IPS-NIHi11 (cell line): ENCODE measurements at places on chromosomes 3 and 15.

DNA sequence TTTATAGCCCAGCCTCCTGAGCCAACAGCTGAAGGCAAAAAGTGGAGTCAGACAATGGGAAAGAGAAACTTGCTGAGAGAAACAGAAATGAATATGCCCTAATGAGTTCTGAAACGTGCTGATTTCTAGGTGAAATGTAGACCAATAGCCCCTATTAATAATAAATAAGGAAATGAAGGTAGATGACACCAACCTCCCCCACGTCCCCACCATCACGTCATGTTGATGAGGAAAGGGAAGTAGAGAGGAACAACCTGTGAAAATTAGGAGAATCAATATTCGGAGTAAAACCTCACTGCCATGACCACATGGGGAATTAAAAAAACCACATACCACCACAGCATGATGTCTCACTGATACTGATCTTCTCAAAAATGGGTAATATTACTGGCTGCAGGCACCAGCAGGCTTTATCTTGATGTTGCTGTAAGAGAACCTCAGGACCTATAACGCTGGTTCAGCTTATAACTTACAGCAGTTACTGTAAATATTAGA lies 64.0 kb downstream of the KAT2B start:
- no peak for DNase-seq

DNA sequence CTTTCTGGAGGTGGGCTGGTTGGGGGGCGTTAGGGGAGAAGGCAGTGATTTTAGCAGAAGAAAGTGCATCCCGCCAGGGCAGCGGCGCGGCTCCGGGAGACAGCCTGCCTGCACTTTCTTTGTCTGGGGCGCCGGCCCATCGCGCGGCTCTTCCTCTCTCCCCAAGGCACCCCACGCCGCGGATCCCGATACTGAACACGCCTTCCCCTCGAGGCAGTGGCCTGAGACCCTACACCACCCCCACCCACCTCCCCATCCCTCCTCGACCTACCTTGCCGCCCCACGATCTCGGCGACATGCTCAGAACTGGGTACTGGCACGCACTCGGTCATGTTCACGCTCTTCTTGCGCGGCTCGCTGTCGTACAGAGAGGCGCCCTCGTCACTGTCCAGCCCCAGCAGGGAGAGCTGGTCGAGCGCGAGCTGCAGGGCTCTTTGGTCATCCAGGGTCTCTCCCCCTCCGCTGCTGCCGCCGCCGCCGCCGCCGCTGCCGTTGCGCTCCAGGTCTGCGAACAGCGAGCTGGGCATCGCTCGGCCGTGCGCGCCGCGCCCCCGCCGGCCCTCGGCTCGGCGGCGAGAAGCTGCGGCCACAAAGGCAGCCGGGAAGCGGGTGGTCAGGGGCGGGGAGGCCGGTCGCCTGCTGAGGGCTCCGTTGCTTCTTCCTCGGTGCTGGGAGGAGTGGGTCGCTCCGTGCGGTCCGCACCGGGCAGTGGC lies 483 bp downstream of the MEX3B start:
- peak; percentile 38 for DNase-seq

DNA sequence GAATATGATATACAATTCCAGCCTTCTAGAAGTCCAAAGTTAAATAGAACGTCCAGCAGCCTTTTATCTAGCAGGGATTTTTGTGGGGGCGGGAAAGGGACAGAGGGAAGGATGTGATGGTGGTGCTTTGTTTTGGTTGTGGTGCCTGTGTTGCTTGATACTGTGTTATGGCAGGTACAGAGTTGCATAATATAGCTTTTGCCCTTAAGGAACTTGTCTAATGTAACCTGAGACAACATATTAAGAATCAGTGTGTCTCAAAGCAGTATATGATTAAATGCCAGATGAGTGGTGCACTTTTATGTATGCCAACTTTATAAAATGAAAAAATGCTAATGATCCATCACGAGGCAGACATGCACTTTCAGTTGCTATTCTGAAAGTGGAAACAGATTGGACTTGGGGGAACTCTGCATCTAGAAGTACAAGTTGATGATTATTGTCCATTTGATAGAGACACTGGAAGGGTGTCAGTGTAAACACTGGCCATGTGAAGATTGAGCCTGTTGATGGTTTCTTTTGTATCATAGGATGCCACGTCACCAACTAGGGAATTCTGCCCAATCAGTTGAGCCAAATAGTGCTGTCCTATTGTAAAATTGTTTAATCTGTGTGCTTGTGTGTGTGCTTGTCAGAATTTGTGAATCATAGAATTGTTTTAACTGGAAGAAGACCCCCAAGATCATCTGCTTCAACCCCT lies 23.0 kb downstream of the NEO1 start:
- DNase-seq, result no peak

- peak; percentile 14 for DNase-seq
These were observed 65.4 kb downstream of the TFRC start for GRCh38 chr3:196016485-196016884.

DNA sequence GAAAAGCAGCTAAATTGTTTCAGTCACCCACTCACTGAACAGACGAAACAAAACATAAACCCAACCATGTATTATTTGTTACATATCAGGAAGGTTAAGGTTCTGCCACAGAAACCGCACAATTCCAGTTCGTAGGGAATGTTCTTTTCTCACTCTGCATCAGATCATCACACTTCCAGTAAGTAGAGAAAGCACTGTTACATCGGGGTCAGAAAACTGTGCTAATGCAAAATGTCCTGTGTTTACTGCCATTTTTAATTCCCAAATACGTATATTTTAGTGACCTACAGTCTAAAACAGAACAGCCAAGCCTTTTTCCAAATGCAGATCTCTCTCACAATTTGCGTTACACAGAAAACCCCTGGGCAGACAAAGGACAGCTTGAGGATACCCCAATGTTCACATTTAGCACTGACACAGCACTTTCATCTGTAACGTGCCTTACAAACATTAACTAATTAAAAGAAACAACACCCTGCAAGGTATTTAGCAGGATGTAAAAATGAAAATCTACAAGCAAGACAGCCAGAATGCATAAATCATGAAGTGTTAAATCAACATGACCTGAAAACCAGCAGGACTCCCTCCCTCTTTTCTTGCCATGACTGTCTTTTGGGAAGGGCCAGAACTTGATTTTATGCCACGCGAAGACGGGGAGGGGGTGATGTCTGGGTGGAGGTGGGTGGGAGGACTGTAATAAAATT lies 34.8 kb upstream of the SKIL start:
- no peak for DNase-seq
